CD4-positive, alpha-beta T cell treated with Interleukin-2 at 100 ng/mL for 4 hours (primary cell): ENCODE measurements at places on chromosomes 13 and 19.

DNA sequence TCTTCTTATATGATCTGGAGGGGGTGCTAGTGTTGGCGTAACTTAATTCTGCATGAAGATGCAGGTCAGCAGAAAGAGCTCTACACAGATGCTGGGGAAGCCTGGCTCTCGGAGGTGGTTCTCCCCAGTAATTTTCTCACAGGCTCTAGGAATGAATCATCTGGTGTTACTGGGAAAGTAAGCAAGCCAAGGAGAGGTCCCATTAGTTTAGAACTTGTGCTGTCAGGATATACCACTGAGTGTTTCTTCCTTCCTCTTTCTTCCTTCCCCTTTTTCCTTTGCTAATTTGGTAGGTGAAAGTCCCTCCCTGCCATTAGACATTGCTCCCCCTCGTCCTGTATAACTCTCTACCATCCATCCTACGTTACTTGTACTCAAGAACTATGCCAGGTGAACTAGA lies 68.3 kb downstream of the ATP8A2 start:
- no peak for DNase-seq

DNA sequence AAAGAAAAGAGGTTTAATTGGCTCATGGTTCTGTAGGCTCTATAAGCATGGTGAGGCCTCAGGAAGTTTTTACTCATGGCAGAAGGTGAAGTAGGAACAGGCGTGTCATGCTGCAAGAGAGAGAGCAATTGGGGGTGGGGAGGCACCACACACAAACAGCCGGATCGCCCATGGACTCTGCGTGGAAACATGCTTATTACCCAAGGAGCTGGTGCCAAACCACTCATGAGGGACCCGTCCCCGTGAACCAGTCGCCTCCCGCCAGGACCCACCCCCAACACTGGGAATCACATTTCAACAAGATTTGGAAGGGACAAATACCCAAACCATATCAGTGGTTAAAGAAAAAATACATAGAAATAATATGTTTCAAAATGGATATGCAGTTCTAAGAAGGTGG lies 174.6 kb upstream of the RNF113B start:
- DNase-seq = no peak

DNA sequence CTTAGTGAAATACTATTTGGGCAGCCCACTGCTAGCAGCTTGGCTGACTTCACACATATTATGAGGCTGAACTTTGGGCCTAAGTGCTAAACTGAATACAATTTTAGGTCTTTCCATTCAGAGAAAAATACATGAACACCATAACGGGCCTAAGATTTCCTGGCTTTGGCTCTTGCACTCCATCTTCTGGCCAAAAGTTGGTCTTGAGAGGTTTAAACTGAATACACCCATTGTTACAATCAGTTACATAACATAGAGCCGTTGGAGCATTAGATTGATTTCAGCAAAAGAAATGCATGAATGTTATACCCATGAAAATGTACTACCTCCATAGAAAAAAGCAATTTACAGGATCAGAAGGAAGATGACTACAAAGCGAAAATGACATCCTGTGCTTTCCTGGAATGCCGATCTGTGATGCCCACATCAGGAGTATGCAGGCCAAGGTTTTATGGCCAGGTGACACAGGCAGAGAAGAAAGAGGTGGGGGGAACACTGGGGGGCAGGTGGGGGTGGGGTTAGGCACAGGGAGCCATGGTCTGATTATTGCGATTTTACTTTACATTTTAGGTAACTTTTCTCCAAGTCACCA lies 11.1 kb upstream of the SHISA2 start:
- DNase-seq = peak; percentile 55

GRCh38 chr19:49684251-49684982 lies 5.0 kb upstream of the ADM5 start:
- no peak for DNase-seq

- peak; percentile 72 for DNase-seq
Observed at GRCh38 chr19:4636151-4636717, 3.1 kb upstream of the TNFAIP8L1 start.

DNA sequence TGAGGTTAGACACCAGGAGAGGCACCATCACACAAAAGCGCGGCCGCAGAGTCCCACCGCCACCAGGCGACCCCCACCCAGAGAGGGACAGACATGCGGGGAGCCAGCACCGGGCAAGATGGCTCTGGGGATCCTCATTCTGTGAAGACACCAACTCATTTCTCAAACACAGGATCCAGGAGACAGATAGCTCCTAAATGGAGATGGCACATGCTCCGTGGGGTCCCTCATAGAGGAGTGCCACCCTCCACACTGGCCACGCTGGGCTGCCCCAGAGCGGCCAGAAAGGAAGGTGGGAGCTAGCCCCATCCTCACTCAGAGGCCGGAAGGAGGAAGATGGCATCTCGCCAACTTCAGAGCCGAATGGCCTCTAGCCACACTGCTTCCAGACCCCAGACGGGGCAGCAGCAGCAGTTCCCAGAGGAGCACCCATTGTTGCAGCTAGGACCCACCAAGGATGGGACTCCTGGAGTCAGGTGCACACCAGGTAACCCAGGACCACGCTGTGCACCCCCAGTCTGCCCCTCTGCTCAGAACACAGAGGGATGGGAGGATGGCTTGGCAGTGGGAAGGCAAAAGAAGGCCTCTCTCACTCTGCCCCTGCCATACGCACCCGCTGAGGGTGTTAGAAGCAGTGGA lies 78.6 kb downstream of the ZIC5 start:
- no peak for DNase-seq

GRCh38 chr19:16303755-16304154 lies 20.9 kb upstream of the KLF2 start:
- no peak for DNase-seq

GRCh38 chr19:52221831-52222375 lies 32.1 kb downstream of the PPP2R1A start:
- DNase-seq = no peak

GRCh38 chr19:18214779-18215433 lies 11.1 kb upstream of the RAB3A start:
- no peak for DNase-seq

DNA sequence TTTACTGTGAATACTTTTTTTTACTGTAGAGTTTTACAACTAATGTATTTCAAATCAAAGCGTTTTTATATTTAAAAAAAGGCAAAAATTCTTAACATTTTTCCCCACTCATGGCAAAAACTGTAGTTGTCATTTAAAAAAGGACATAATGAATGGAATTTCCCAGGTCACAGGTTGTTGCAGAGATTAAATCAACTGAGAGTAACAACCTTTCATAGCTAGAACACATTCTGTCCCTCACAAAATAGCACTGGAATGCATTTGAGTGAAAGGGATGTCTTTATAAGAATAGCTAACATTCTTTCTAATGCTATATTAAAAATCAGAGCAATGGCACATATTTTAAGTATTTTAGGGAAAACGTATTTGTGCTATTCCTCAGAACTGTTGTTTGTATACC lies 1393.3 kb upstream of the ATXN8OS start:
- no peak for DNase-seq

DNA sequence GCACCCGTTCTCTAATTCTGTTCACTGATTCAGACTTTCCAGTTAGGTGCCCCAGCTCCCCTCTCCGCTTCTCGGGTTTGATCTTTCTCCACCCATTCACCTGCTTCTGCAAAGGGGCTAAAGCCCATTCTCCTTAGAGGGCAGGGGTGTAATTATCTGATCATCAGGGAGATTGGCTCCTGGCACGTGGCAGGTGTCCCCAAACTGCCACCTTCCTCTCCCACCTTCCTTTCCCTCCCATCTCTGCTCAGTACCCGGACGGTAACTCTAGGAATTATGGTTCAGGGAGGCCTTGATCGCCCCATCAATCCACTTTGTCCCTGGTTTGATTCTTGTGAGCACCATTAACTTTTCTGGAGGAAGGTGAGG lies 212 bp downstream of the FFAR1 start:
- DNase-seq = no peak

DNA sequence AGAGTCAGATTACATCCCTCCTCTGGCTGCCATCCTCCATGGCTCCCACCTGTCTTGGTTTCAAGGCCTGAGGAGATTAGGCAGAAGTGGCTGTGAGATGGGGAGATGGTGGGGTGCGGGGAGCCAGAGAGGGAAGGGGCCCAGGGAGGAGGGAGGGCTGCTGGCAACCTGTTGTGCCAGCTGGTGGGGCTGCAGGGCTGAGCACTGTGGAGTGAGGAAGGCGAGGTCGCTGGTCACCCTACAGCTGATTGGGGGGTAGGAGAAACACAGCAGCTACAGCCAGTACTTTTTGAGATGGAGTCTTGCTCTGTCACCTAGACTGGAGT lies 48.3 kb downstream of the CD320 start:
- no peak for DNase-seq

GRCh38 chr19:39735688-39736087 lies 2.1 kb downstream of the CLC start:
- DNase-seq = no peak

- DNase-seq = no peak
Observed at GRCh38 chr19:49064029-49064629, 489 bp downstream of the NTF4 start.

DNA sequence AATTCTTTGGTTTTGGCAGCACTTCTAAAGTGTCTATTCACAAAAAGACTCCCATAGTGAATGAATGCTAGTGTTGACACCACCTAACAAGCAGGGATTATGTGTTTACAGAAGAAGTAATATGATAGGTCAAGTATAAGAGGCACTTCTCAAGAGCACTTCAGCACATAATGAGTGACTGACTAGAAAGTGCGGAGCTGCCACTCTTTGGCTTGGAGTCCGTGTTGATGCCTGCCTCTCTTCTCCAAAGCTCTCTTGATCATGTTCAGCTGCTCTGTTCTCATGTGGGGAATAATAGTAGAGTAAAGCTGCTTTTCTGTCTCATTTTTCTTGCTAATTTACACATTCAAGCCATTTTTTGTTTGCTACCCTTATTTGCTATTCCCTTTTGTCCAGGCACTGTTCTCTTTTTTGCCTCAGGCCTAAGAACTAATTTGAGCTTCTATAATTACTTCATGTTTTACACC lies 22.7 kb upstream of the MAB21L1 start:
- no peak for DNase-seq

DNA sequence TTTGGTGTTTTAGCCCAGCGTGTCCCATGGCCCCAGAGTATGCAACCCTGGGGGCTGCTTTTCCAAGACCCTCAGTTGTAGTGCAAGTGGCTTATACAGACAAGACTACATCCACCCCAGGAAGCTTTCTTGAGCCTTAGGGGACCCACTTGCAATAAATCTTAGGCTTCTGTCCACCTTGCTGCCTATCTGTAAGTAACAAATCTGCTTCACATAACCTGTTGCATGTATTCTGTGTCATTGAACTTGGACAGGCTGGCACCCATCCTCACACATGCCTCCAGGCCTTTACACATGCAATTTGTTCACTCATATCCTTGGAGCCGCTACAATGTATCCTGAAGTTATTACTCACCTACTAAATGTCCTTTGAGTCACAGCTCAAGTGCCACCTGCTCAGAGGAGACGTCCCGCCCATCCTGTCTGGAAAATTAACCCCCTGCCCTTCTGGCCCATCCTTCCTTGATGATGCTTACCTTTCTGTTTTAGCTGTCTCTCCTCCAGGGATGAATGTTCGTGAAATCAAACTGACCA lies 101.2 kb downstream of the ZNF536 start:
- no peak for DNase-seq

GRCh38 chr19:9597027-9597426 lies 12.7 kb upstream of the ZNF121 start:
- DNase-seq = no peak

DNA sequence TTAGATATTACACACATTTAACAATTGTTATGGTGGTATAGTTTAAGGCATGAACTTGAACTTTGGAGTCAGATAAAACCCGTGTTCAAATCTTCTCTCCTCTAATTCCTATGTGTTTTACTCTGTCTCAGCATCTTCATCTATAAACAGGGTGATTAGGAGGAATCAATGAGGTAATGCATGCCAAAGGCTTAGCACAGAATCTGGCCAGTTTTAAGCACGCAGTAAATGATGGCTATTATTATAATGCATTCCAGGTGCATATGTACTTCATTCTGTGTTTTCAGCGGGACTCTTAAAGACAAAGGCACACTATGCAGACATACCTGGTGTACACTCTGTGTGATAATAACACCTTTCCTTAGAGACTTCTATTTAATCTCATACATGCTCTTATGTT lies 88.0 kb upstream of the FRY start:
- no peak for DNase-seq

DNA sequence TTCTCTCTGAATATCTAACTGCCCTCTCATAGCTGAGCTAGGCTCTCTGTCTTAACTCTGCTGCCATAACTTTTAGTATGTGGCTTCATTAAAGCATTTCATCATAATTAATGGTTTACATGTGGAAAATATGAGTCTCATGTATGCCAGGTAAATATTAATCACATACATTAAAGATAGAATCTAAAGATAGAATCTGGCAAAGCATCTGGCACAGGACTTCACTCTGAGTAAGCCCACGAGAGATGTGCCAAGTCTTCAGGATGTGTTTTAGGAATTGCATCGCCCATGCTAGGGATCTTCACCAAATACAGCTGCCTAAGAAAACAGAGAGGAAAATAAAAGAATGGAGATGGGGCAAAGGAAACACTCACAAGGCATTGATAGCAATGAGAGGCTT lies 285.8 kb downstream of the DIAPH3 start:
- DNase-seq = no peak

DNA sequence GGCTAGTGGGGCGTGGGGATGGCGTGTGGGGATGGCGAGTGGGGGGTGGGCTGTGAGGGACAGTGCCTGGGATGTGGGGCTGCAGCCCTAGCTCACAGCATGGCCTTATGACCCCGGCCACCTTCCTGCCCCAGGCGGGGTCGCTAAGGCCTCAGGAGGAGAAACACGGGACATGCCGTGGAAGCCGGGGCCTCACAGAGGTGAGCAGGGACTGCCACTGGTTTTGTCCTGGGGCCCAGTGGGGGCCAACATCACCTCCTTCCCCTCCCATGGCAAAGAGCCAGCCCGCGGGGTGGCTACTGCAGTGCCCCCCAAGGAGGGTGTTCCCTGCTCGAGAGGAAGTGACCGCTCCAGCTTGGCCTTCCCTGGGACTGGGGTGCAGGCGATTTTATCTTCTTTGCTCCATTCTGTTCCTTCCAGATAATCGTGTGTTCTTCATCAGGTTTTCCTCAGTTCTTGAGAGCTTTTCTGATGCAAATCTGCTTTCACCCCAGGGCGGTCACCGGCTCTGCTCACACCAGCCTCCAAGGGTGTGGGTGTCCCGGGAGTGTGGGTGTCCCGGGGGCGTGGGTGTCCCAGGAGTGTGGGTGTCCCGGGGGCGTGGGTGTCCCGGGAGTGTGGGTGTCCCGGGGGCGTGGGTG lies 1.2 kb downstream of the F7 start:
- DNase-seq = no peak

- peak; percentile 98 for DNase-seq
Observed at GRCh38 chr19:16324384-16325160, at the start of gene KLF2. KLF2 (plus strand) TSS chr19:16324826; CDS start chr19:16324924, 98 bp downstream.
